Stimulated activated CD4-positive, alpha-beta T cell treated with anti-CD3 and anti-CD28 coated beads, Interleukin-2, amount 100 ng/mL, for 48 hours (primary cell): ENCODE measurements at places on chromosomes 1 and 21.

GRCh38 chr1:200179126-200179780 lies 151.7 kb downstream of the NR5A2 start:
- DNase-seq = no peak

GRCh38 chr1:119114786-119115185 lies 25.7 kb downstream of the WARS2 start:
- DNase-seq = no peak

GRCh38 chr21:42404539-42404938 lies 837 bp downstream of the UBASH3A start:
- DNase-seq = no peak

- DNase-seq = no peak
Observed at GRCh38 chr1:55717111-55717510, 501.9 kb upstream of the USP24 start.
